ENCODE measurements at places on chromosomes 2 and 18. TPM values are rescaled to one million over a fixed set of nuclear protein-coding genes. Genes with fewer than 3 reads are reported as not detected.

DNA sequence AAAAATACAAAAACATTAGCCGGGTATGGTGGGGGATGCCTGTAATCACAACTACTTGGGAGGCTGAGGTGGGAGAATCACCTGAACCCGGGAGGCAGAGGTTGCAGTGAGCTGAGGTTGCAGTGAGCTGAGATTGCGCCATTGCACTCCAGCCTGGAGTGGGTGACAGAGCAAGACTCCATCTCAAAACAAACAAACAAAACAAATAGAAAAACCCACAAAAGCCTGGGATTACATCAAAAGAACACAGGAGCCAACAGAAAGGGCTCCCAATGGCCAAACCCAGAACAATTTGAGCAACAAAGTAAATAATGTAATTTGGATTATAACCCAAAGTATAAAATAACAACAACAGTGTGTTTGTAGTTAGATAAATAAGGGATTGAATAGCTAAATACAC lies 159.8 kb downstream of the UXS1 start:
- no peaks in the 10 kb centered on the region for H3K27me3 ChIP-seq
- no peaks in the 10 kb centered on the region for H3K4me1 ChIP-seq
- H3K27ac ChIP-seq: no peak overlapping the region
- H3K36me3 ChIP-seq: no peaks in the 10 kb centered on the region
- no peak for DNase-seq

DNA sequence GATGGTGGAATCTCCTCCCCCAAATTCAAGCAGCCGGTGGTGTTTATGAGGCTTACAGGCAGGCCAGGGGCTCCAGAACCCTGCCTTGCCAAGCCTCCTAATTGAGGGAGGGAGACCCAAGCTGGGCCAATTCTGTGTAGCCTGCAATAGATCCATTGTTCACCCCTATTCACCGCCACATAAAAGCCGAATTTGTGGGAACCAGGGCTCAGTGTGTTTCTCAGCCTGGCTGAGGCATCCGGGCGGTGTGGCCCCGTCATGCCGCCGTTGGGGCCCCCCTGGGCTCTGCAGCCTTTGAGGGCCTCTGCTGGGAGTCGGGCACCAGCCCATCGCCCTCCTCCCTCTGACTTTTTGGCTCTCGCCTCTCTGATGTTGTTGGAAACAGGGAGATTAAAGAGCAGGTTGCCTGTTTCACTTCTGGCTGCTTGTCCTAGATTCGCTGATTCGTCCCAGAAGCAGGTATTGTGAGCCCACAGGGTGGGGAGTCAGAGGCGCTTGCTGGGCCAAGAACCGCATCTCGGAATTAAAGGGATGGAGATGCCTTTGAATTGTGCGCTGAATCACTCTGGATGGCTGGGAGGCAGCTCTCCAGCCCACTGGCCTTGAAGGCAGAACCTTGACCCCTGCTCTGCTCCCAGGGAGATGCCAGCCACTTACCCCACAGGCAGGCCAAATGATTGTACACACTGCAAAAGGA lies 14.7 kb upstream of the OTOS start:
- H3K36me3 ChIP-seq: no peaks in the 10 kb centered on the region
- peaks cover 10% of the 10 kb centered on the region for H3K27me3 ChIP-seq
- no peaks in the 10 kb centered on the region for H3K4me1 ChIP-seq
- peak overlapping the region; percentile 32 for H3K27ac ChIP-seq

DNA sequence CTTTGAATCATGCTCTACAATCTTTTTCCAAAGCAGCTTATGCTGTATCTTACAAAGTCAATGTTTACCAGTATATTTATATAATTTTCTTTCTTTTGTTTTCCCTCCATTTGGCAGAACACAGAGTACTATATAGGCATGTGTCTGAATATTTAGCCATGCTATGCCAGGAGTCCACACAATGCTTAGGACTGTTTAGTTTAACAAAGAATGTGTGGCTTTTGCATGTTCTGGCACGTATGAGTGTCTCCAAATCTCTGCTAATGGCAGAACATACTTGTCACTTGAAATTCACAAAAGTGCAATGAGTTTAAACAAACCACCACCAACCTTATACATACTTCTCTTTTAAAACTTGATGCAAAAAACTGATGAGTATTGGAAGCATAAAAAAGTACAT lies 268.0 kb downstream of the NR4A2 start:
- H3K4me3 ChIP-seq: no peak overlapping the region
- no peak for DNase-seq
- no peak overlapping the region for H3K27ac ChIP-seq
- no peaks in the 10 kb centered on the region for H3K36me3 ChIP-seq
- H3K4me1 ChIP-seq: no peaks in the 10 kb centered on the region
- H3K27me3 ChIP-seq: no peaks in the 10 kb centered on the region

The PROKR1 gene
- total RNA-seq: 2.9 TPM

The C18orf32 gene
- 40.0 TPM for total RNA-seq

The ABCG8 gene
- not detected for total RNA-seq

DNA sequence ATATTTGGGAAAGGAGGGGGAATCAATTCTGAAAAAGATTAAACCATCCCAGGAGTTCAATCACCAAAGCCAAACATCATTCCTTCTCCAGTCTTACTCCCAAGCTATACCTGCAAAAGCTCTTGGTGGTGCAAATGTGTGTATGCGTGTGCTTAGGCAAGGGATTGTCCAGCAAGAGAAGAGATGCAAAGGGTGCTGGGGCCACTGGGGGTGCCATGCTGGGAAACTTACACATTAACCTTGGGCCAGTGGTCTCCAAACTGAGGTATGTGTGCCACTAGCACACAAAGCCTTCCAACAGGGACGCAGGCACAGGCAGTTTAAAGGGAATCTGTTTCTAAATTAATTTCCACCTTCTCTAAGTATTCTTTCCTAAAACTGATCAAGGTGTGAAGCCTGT lies 307.9 kb downstream of the NBAS start:
- H3K4me3 ChIP-seq: no peak overlapping the region
- no peak overlapping the region for H3K27ac ChIP-seq
- no peaks in the 10 kb centered on the region for H3K27me3 ChIP-seq
- DNase-seq: no peak
- no peaks in the 10 kb centered on the region for H3K36me3 ChIP-seq

DNA sequence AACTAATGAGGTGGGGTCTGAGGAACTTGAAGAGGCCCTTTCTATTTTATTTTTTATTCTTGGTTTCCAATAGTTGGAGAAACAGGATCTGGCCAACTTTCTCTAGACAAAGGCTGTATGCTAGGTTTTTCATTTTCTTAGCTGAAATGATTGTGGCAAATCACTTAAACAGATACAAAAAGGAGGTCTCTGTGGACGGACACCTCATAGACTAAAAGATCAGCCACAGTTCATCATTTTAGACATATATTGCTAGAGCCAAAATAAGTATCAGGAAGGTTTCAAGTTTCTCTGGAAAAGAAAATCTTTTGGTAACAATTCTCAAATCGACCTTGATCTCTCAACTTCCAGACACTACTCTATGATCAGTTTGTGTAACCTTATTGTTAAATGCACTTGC lies 224.5 kb upstream of the REV1 start:
- H3K4me1 ChIP-seq: no peaks in the 10 kb centered on the region
- H3K27ac ChIP-seq: no peak overlapping the region
- DNase-seq: no peak
- no peaks in the 10 kb centered on the region for H3K27me3 ChIP-seq
- no peak overlapping the region for H3K4me3 ChIP-seq

The TYMS gene
- 77.1 TPM for total RNA-seq

- peaks cover 4% of the 10 kb centered on the region for H3K4me1 ChIP-seq
- no peak overlapping the region for H3K27ac ChIP-seq
- no peaks in the 10 kb centered on the region for H3K27me3 ChIP-seq
Observed at GRCh38 chr2:186610785-186611184, 20.9 kb downstream of the ITGAV start.

- H3K36me3 ChIP-seq: no peaks in the 10 kb centered on the region
- H3K4me3 ChIP-seq: no peak overlapping the region
- H3K4me1 ChIP-seq: peaks cover 6% of the 10 kb centered on the region
- no peaks in the 10 kb centered on the region for H3K27me3 ChIP-seq
Observed at GRCh38 chr2:123791684-123792083, 233.4 kb upstream of the CNTNAP5 start.

- H3K36me3 ChIP-seq: no peaks in the 10 kb centered on the region
- DNase-seq: no peak
Observed at GRCh38 chr2:27996156-27996922, 105.8 kb downstream of the BABAM2 start.

The RESP18 gene
- total RNA-seq: not detected

Measured in endodermal cell (in vitro differentiated cells).